ENCODE measurements at places on chromosomes 1 and 21.

- no peak for DNase-seq
Observed at GRCh38 chr1:209420276-209420675, 163.2 kb upstream of the CAMK1G start.

DNA sequence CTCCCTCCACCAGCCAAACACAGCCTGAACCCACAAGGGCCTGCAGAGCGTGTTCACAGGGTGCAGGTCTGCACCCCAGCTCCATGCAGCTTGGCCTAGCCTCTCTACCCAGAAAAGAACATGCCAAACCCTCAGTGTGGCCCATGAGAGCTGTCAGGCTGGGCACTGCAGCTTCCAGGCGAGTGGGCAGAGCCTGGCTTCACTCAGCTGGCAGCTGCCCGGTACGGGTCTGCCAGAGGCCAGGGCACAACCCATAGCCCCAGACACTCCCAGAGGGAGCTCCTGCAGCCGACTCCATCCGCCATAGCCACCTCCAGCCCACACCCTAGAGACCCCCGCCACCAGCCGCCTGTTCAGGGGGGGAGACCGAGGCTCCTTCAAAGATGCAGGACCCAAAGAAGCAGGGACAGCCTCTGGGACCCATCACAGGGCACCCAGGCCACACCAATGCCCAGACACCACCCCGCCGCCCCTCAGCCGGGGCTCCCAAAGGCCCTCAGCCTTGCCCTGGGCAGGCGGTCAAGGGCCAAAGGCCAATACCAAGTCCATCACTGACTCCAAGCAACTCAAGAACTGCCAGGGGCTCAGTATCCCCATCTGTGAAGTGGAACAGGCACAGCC lies 42.4 kb downstream of the MEGF6 start:
- DNase-seq = no peak

DNA sequence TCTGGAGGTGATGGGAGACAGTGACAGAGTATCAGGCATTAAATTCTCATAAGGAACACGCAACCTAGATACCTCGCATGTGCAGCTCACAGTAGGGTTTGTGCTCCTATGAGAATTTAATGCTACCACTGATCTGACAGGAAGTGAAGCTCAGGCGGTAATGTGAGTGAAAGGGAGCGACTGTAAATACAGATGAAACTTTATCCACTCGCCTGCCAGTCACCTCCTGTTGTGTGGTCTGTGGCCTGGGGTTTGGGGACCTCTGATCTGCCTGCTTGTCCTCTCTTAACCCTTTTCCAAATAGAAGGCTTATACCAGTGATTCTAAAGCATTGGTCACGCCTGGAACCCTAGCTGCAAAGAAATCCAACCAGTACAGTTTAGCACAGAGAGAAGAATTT lies 15.3 kb downstream of the GABPA start:
- DNase-seq = no peak

- DNase-seq = no peak
Observed at GRCh38 chr21:34602061-34602460, 12.9 kb downstream of the RCAN1 start.

DNA sequence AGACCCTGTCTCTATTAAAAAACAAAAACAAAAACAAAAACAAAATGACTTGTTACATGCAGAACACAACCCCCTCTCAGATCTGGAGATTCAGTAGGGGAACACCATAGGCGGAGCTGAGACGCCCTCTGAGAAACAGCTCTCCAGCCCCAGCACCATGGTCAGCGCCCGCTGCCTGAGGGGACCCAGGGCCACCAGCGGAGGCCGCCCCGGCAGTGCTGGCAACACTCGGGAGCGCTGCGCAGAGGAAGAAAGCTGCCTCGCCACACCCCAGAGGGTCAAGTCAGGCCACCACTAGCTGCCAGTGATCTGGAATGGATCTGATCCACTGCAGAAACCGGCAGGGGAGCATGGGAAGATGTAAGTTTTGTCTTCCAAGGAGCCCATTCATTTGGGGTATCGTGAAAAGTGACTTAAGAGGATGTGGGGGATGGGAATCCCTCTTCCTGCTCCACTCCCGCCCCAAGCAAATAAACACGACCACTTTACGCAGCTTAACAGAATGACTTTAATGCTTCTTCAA lies 3.1 kb downstream of the ACTA1 start:
- DNase-seq = no peak

All from stimulated activated CD4-positive, alpha-beta T cell treated with anti-CD3 and anti-CD28 coated beads, Interleukin-1b, Interleukin-23, amount 100 ng/mL, for 1 hour (primary cell).